ENCODE measurements at places on chromosomes 2 and 18.

DNA sequence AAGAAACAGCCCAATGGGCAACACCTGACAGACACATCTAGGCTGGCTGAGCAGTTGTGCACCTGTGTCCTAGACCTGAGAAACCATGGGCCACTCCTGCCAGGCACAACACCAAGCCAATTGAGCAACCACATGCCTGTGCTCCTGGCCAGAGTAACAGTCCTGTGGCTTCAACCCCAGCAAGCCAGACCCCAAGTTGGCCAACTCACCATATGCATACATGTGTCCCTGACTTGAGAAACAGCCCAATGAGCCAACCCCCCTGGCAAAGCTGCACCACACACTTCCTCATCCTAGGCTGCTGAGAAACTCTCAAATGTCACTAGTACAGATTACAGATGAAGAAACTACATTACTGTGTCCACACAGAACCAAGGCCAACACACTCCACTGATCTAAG lies 36.6 kb downstream of the USP34 start:
- DNase-seq: no peak

DNA sequence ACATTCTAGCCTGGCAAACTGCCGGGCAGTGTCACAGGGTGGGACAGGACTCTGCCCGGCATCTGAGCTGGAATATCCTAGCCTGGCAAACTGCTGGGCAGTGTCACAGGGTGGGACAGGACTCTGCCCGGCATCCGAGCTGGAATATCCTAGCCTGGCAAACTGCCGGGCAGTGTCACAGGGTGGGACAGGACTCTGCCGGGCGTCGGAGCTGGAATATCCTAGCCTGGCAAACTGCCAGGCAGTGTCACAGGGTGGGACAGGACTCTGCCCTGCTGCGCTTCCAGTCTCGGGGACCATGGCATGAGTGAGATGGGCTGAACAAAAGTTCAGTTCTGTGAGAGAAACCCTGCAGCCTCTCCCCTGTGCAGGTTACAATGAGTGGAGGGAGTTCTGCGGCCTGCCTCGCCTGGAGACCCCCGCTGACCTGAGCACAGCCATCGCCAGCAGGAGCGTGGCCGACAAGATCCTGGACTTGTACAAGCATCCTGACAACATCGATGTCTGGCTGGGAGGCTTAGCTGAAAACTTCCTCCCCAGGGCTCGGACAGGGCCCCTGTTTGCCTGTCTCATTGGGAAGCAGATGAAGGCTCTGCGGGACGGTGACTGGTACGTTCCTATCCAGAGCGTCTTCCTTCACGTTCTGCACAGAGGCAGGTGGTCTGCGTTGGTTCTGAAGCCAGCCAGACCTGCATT lies 80.3 kb downstream of the TPO start:
- no peak for DNase-seq

DNA sequence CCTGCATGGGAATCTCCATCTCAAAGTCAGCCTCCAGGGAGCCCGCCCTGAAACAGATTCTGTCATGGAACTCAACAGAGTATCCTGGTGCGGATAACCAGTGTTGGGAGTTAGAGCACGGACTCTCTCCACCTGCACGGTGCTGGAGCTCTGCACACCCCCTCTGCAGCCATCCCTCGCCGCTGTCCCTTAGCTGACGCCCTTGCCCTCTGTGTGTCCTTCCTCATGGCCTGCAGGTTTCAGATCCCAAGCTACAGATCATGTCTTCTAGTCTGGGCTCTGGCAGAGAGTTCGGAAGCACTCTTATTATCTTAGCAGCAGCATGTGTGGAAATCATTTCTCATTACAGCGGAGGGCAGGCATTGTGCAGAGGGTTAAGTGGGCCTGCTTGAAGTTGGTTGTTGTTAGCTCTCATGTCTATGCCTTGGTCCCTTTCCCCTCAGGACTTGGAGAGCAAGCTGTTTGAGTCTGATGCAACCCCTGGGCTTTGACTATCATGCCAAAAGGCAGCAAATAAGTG lies 26.0 kb downstream of the TMEM127 start:
- no peak for DNase-seq

DNA sequence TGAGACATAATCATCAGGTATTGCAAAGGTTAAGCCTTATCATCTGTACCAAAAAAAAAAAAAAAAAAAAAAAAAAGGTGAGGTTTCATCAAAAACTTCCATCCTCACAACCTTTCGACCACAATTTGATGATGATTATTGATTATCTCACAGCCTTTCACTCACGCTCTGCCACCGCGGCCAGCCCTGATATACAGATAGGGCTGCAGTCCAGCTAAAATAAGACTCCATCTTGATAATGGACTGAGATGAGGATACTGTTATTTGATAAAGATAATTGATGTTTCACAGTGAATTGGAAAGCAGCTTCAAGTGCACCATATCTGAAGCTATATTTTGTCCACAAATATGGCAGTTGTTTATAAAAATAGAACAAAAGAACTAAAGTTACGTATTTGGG lies 159.7 kb upstream of the BOD1L2 start:
- DNase-seq: no peak

- DNase-seq: no peak
These were observed 56.9 kb downstream of the FBXO11 start for GRCh38 chr2:47849368-47849767.

- DNase-seq: no peak
These were observed 7.8 kb upstream of the LCLAT1 start for GRCh38 chr2:30439296-30439695.

Data from thoracic aorta (tissue), 2 donors.